ENCODE measurements at places on chromosomes 3 and 15.
A peak's percentile ranks its signal among the peaks of the same experiment; 100 is the strongest.

GRCh38 chr3:178195824-178196223 is 340.4 kb upstream of the KCNMB2 start:
- DNase-seq, result no peak

GRCh38 chr3:183287301-183287971 is 34.4 kb downstream of the B3GNT5 start:
- DNase-seq, result peak; percentile 81

DNA sequence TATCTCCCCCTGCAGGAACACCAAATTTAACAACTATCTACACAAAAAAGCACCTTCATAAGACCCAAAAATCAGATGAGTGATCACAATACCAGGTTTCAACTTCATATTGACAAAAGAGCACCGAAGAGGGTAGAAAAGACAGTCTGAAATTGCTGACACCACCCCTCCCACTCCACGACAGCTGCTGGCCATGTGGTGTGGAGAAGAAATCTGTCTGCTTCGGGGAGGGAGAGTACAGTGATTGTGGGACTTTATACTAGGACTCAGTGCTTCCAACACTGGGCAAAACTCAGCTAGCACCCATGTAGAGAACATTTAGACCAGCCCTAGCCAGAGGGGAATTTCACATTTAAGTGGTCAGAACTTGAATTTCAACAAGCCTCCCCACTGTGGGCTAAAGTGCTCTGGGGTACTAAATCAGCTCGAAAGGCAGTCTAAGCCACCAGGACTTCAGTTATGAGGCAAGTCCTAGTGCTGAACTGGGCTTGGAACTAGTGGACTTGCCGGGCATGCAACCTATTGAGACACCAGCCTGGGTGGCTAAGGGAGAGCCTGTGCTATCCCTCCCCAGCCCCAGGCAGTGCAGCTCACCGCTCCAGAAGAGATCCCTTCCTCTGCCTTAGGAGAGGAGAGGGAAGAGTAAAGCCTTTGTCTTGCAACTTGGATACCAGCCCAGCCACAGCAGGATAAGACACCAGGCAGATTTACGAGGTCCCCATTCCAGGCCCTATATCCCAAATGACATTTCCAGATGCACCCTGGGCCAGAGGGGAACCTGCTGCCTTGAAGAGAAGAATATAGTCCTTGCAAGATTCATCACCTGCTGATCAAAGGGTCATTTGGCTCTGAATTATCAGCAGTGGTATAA is 44.6 kb upstream of the POU1F1 start:
- no peak for DNase-seq

GRCh38 chr15:62046078-62046743 is 14.0 kb downstream of the VPS13C start:
- DNase-seq, result no peak

DNA sequence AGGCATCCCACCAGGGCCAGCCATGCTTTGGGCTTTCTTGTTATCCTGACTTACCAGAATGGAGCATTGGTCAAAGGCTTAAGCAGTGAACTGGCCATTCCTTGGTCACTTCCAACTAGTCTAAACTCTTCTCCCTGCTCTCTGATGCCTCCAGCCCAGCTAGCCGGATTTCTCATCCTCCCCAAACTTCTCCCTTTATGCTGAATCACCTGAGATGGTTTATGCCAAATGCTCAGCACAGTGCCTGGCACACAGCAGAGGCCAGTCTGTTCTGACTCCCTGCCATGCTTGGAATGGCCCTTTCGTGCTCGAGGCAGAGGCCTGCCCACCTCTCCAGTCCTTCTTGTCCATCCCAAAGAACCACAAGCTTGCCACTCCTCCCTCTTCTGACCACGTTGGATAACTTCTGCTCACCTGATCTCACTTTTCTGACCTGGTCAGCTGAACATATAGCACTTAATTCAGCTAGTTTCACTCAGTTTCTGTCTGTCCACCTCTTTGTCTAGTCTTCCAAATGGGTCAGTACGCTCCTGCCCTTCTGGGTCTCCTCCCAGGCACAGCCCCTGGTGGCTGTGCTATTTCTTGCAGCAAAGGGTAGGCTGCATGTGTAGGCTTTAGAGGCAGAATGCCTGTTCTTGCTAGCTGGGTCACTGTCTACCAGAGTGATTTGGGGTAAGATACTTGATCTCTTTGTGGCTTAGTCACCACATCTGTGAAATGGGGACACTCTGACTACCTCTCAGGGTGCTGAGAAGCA is 2.2 kb upstream of the RBP1 start:
- no peak for DNase-seq
